ENCODE measurements at places on chromosomes 1 and 21. TPM values are rescaled to one million over a fixed set of nuclear protein-coding genes. Genes with fewer than 3 reads are reported as not detected.

GRCh38 chr1:66500301-66500700 is 33.7 kb upstream of the SGIP1 start:
- no peak for ATAC-seq

- no peak for ATAC-seq
Observed at GRCh38 chr1:178483251-178483957, 13.4 kb downstream of the CLEC20A start.

DNA sequence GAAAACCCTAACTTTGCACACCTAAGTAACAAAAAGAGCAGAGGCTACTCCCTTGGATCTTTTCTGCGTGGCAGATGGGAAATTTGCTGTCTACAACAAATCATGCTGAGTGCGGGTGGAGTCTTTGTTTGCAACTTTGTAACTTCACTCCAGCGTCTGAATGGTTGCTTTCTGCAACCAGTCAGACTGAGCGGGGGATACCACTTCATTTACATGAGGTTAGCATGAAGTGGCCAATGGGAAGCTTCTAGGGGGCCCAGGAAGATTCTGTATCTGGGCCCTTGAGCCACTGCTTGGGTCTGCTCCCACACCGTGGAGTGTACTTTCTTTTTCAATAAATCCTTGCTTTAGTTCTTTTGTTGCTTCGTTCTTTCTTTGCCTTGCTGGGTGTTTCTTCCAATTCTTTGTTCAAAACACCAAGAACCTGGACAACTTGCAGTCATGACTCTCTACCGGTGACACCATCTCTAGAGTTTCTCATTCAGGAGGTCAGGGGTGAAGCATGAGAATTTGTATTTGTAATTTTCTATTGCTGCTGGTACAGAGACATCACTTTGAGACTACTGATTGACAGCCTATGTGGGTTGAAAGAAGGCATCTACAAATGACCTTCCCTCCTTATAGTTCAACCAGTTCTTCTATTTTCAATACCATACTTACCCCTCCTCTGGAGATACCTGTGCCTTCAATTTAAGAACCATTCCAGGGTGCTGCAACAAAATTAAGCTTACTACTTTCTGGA is 55.8 kb upstream of the RC3H1 start:
- ATAC-seq: no peak

- ATAC-seq: peak; percentile 10
Observed at GRCh38 chr1:234213658-234214128, 159.6 kb upstream of the COA6 start.

Gene CACYBP
- total RNA-seq: 52.5 TPM

GRCh38 chr1:43910343-43910742 is 23.3 kb upstream of the ARTN start:
- ATAC-seq: no peak

DNA sequence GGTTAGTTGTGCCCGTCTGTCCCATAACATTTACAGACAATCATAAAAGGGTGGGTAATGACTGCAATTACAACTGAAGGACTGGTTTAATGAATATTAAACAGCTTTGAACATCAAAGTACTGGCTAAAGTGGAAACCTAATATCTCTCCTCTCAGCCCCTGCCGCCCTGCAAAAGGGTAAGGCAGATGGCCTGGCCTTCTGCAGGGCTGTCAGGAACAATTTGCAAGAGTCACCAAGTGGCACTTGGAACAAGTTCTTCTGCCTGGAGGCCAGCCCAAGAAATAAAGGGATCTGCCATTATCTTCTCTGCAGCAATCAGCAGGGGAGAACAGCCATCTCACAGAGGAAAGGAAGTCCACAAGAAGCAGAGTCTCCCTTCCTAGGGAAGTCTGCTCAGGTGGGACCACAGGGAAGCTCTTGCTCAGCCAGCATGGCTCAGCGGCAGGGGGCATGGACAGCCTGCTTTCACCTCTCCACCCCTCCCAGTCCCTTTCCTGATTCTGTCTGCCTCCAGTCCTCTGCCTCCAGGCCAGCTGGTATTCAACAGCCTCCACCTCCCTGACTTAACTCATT is 96.1 kb downstream of the TRABD2B start:
- no peak for ATAC-seq

DNA sequence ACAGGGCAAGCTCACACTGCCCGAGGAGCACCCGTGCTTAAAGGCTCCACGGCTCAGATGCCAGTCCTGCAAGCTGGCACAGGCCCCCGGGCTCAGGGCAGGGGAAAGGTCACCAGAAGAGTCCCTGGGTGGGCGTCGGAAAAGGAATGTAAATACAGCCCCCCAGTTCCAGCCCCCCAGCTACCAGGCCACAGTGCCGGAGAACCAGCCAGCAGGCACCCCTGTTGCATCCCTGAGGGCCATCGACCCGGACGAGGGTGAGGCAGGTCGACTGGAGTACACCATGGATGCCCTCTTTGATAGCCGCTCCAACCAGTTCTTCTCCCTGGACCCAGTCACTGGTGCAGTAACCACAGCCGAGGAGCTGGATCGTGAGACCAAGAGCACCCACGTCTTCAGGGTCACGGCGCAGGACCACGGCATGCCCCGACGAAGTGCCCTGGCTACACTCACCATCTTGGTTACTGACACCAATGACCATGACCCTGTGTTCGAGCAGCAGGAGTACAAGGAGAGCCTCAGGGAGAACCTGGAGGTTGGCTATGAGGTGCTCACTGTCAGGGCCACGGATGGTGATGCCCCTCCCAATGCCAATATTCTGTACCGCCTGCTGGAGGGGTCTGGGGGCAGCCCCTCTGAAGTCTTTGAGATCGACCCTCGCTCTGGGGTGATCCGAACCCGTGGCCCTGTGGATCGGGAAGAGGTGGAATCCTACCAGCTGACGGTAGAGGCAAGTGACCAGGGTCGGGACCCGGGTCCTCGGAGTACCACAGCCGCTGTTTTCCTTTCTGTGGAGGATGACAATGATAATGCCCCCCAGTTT is 1.3 kb downstream of the CELSR2 start:
- ATAC-seq: no peak

GRCh38 chr1:227415115-227415790 is 97.0 kb upstream of the CDC42BPA start:
- ATAC-seq: no peak

DNA sequence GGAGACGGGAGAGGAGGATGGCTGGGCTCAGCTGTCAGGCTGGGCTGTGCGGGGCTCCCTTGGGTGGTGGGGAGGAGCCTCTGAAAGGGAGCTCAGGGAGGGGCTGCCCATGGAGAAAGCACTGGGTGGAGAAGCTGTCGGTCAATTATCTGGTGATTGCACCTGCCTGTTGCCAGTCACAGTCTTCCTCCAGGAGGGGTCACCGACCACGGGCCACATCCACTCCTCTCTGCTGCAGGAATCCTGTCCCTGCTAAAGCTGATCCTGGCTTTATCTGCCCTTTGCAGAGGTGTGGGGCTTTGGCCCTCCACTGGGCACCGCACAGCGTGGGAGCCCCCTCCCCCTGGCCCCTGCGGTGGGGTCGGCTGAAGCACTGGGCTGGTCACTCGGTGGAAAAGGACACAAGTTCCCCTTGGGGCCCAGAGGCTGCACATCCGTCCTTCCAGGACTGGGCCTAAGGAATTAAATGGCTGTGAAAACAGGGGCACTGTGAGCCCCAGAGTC is 21.8 kb upstream of the COL18A1 start:
- ATAC-seq: no peak

Gene PFKFB2
- total RNA-seq: 5.3 TPM
